ENCODE measurements at places on chromosomes 11 and 22.

- no peak for DNase-seq
Observed at GRCh38 chr11:44766972-44767278, 40.2 kb downstream of the TSPAN18 start.

DNA sequence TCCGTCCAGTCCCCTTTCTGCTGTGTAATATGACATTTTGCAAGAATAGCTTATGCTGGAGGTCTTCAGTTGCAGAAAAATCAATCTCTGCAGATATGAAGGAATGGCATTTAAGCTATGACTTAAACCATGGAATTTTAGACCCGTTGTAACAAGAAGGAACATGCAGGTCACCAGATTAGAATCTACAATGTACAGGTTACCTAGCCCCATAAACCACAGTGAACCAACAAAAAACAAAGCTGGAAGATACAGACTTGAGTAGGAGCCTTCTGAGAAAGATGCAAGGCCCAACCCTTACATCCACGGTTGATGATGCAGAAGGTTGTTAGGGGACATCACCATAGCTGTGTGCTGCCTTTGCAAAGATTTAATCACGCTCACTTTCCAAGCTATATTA is 132.5 kb downstream of the WT1 start:
- DNase-seq = no peak

GRCh38 chr11:118921121-118921928 is 4.4 kb downstream of the BCL9L start:
- DNase-seq = no peak

GRCh38 chr11:34065505-34066203 is 14.1 kb downstream of the CAPRIN1 start:
- DNase-seq = no peak

GRCh38 chr11:114321621-114322257 is 25.5 kb downstream of the NNMT start:
- DNase-seq = no peak

- DNase-seq = peak; percentile 23
Observed at GRCh38 chr11:130068986-130069658, 572 bp upstream of the APLP2 start.

GRCh38 chr11:92249156-92249753 is 24.6 kb downstream of the FAT3 start:
- no peak for DNase-seq

DNA sequence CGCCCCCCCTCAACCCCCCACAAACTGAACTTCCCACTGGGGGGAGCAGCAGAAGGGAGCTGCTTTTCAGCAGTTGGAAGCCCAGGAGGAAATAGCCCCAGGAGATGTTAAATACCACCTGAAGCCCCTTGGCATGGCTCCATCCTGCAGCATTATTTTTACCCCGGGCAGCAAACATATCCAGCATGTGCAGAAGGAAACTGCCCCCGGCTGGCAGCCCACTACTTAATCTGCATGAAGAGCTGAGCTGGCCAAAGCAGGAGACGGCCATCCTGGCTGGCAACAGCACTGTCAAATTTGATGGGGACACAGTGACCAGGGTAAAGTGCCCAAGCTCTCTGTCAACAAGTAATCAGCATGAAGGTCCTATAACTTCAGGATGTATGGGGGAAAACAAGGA is 32.0 kb downstream of the BUD13 start:
- DNase-seq = no peak

DNA sequence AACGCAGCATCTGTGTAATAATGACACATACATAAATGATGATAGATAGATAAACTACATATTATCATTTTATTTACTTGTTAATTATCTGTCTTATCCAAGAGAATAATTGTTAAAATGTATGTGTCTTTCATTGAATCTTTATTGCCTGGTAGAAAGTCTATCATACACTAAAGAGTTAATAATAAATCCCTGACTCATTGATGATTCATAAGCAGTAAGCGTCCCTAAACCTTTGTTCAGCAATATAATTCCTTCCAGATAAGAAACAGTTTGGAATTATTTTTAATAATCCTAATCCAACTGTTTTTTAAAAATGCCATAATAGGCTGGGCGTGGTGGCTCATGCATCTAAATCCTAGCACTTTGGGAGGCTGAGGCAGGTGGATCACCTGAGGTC is 655.6 kb upstream of the CNTN5 start:
- DNase-seq = no peak

DNA sequence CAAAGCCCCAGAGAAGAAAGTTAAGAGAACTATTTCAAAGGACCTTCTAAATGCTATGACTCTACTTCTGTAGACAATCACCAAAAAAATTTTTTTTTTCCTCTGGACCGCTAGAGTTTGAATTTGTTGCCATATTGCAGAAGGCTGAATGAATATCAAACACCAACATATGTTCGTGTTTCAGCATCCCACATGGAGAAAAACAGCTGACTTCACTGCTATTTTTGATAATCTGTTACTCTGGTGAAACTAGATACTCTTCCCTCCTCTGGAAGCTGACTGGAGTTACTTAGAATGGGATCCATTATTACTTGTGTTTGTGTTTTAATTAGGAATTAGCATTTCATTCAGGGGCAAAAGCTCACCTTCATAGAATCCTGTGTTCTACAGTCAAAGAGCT is 447.0 kb downstream of the AASDHPPT start:
- DNase-seq = no peak

GRCh38 chr11:112025707-112026106 is 499 bp downstream of the DLAT start:
- no peak for DNase-seq

- DNase-seq = no peak
Observed at GRCh38 chr11:118820412-118821357, 29.7 kb upstream of the DDX6 start.

All from Jurkat, Clone E6-1 (cell line).